ENCODE measurements at places on chromosomes 3 and 15.

DNA sequence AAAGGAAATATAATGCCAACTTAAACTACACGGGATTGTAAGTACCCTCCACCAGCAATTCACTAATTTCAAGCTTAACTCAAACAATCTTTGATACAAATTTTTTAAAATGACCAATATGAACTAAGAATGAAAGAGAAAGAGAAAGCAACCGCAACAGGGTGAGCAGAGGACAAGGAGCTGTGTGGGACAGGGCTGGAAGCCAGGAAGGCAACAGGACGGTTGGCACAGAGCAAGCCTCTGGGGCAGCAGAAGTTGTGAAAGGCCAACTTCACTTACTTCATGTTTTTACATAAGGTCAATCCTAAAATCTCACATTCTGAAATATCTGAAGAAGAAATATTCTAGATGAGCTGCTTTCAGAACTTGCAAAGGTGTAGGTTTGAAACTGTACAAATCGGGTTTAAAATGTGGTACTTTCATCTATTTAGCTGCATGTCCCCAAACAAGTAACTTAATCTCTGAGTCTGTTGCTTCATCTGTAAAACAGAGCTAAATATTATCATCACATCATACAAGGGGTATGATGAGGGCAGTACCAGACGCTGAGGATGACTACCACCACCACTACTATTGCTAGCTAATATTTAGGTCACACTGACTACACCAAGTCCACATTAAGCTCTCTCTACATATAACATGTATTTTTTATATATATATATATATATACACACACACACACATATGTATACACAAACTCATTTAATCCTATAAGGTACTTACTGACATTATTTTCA lies 101.7 kb downstream of the IGSF11 start:
- no peak overlapping the region for H3K4me3 ChIP-seq
- no peaks in the 10 kb centered on the region for H3K4me1 ChIP-seq
- H3K27ac ChIP-seq = no peak overlapping the region
- no peaks in the 10 kb centered on the region for H3K27me3 ChIP-seq
- DNase-seq = peak; percentile 38

DNA sequence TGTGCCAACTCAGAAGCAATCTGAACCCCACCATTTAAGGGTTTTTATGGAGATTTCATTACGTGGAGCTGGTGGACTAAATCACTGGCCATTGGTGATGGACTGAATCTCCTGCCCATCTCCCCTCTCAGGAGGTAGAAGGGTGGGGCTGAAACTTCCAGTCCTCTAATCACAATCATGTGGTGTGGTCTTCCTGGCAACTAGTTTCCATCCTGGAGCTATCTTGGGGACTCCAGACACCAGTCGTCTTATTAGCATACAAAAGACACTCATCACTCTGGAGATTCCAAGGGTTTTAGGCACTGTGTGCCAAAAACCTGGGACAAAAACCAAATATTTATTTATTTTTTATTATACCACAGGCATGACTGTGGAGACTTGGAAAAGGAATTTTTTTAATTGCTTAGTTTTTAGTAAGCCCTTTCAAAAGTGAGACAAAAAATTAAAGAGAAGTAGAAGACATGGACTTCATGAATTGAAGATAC lies 203.6 kb downstream of the WNT5A start:
- no peak for DNase-seq
- no peaks in the 10 kb centered on the region for H3K4me1 ChIP-seq
- no peak overlapping the region for H3K27ac ChIP-seq
- no peaks in the 10 kb centered on the region for H3K27me3 ChIP-seq
- no peak overlapping the region for H3K4me3 ChIP-seq

DNA sequence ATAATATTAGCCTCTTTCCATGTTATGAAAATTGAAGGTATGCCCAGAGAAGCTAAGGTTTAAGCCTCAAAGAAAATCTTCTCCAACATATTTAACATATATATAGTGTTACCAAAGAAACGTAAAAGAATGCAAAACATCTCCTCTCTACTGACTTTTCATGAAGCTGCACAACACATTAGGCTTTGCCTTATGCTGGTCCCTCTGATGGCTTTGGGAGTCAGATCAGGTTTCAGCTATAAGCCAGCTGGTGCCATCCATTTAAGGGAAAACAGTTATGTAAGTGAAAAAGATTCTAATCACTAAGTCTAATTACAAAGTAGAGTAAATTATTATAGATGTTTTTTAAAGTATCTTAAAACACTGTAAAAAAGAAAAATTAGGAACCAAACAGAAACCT lies 410.5 kb downstream of the LSAMP start:
- no peaks in the 10 kb centered on the region for H3K27me3 ChIP-seq
- H3K4me3 ChIP-seq = no peak overlapping the region
- H3K27ac ChIP-seq = no peak overlapping the region
- no peaks in the 10 kb centered on the region for H3K36me3 ChIP-seq

GRCh38 chr3:183460081-183461055 lies 31.9 kb upstream of the MCF2L2 start:
- no peaks in the 10 kb centered on the region for H3K4me1 ChIP-seq
- H3K36me3 ChIP-seq = no peaks in the 10 kb centered on the region
- no peak overlapping the region for H3K27ac ChIP-seq
- no peak overlapping the region for H3K4me3 ChIP-seq

GRCh38 chr3:139953131-139953910 lies 18.3 kb downstream of the CLSTN2 start:
- no peaks in the 10 kb centered on the region for H3K27me3 ChIP-seq
- no peak overlapping the region for H3K4me3 ChIP-seq
- no peaks in the 10 kb centered on the region for H3K36me3 ChIP-seq
- H3K4me1 ChIP-seq = no peaks in the 10 kb centered on the region
- no peak for DNase-seq

DNA sequence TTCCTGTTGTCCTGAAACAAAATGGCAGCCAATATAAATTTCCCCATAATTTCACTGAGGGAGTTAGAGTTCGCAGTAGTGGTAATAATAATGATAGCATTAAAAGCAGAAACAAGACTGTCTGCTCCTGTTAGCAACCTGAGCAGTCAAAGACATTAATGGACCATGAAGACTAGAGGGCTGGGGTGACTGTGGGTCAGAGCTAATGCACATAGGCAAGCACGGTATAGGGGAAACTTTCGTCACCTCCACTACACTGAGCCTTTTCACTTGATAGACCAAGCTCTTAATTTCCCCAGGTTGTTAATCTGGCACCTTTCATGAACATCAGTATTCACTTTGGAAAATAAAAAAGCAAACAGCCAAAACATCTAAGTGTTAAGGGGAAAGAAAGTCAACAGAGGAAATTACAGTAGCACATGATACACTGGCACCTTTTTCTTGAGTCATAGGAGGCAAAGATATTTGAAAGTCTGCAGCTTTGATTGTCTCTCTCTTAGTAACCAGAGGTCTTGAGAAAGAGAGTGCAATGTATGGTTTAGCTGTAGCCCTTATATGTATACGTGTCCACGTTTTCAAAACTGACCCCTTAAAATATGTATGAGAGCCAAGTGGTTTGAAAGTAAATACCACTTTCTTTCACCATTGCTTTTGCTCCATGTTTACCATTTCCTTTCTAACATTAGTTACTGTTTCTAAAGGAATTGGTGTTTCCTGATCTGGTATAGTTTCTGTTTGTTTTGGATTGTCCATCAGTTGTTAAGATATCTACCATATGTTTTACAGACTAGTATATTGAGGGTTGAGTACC lies 104.8 kb downstream of the FILIP1L start:
- no peak overlapping the region for H3K4me3 ChIP-seq
- H3K4me1 ChIP-seq = peaks cover 19% of the 10 kb centered on the region

- no peaks in the 10 kb centered on the region for H3K36me3 ChIP-seq
- no peaks in the 10 kb centered on the region for H3K27me3 ChIP-seq
- H3K27ac ChIP-seq = peak overlapping the region; percentile 36
- H3K4me3 ChIP-seq = no peak overlapping the region
- peaks cover 56% of the 10 kb centered on the region for H3K4me1 ChIP-seq
- no peak for DNase-seq
Observed at GRCh38 chr15:45331972-45332371, 46.4 kb downstream of the GATM start.

GRCh38 chr15:64092864-64093626 lies 593 bp downstream of the CIAO2A start:
- peak overlapping the region; percentile 72 for H3K4me3 ChIP-seq
- peaks cover 30% of the 10 kb centered on the region for H3K4me1 ChIP-seq
- H3K36me3 ChIP-seq = no peaks in the 10 kb centered on the region
- DNase-seq = peak; percentile 67
